ENCODE measurements at places on chromosomes 12 and 14.

DNA sequence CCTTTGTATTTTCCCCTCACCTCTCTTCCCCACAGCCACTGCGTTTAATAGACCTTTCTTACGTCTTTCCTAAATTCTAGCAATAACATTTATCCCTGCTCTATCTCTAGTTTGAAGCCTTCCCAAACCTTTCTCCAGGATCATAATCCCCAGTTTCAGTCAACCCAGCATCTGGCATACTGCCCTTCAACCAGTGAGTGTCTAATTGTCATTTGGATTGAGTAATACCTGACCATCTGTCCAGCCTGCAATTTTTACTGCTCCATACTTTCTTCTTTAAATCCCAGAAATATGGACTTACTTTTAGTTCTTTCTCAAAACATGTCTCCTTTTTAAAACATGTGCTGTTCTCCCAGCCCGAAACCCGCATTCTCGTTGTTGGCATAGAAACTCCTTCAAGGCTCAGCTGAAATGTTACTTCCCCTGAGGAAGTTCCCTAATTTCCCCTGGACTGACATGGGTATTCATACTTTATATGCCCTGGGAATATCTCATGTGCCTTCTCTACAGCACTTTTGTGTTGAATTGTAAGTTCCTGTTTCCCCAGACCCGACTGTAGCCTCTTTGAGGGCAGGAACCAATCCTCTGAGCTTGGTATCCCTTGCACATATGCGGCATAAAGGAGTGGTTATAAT is 65.1 kb upstream of the ETV6 start:
- no peak for DNase-seq

DNA sequence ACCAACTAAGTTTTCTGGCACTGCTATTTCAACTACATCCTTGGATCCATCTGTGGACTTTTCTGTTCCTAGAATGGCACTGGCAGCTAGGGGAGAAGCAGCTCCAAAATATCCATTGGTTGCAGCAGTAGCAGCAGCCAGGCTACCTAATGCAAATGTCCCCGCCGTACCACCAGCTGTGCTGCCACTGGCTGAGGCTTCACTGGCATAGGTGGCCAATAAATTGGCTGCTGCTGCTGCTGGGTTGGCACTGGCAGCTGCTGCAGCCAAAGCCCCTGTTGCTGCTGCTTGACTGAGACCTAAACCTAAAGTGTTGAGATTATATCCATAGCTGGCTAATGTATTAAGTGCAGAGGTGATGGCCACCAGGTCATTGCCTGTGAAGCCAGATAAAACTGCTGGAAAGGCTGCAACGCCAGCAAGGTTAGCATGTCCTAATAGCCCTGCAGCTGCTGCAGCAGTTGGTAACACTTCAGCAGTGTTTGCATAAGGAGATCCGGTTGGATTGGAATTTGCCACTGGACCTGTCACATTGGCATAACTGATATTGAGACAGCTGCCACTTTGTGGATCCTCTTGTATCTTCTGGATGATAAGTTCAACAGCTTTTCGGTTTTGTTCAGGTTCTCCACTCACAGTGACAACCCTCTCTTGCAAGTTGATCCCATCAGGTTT is 149.5 kb downstream of the NOVA1 start:
- no peak for DNase-seq

DNA sequence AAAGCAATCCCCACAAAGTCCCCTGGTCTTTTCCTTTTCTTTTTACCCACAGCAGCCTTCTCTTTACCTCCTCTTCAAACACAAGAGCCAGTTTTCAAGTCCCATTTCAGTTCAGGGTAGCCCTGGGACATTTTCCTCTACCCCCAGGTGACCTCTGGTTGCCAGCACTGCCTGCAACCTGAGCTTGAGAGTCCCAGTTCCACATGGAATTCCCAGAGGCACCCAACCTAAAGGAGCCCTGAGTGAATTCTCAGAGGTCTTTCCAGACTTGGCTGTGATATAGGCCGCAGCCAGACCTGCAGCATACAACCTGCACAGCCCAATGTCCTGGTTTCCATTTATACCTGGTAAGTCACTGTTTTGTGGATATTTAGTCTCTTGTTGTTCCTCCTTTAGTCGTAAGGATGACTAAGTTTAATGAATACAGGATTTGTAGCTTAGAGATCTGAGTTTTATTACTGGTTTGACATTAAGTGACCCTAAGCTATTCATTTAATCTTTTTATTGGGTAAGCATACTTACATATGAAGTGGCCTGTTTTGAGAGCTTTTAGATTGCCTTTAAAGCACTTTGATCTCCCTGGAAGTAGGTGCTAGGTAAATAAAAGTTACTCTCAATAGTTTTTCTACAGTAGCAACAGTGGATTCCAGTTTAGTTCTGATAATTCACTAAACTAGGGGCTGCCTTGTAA is 159.8 kb downstream of the TGFB3 start:
- no peak for DNase-seq

DNA sequence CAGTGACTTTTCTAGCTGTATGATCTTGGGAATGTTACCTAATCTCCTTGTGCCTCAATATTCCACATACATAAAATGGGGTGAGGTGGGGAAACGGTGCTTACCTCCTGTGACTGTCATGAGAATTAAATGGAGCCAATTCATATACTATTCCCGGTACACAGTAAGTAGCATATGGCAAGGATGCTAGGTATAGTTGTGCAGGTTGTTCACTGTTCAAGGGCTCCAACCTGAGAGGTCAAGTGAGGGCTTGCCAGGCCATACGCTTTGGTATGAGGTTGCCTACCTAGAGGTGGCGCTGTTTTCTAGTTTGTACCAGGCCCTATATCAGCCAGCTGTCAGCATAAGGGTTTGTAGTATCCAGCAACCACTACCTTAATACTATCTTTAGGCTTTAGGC is 3.6 kb upstream of the BATF start:
- no peak for DNase-seq

DNA sequence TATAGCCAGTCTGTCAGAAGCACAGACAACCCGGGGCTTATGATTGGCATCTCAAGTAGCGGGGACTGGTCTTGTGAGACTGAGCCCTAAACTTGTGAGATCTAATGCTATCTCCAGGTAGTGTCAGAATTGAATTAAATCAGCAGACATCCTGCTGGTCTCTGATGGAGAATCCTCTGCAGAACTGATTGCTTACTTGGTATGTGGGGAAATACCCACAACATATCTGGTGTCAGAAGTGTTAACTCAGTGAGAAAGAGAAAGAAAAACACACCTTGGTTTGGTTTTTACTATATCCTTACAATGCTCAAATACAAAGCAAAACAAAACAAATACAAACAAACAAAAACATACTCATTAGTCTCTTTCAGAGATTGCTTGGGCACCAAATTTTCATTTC is 10.0 kb downstream of the SEL1L start:
- DNase-seq, result no peak

DNA sequence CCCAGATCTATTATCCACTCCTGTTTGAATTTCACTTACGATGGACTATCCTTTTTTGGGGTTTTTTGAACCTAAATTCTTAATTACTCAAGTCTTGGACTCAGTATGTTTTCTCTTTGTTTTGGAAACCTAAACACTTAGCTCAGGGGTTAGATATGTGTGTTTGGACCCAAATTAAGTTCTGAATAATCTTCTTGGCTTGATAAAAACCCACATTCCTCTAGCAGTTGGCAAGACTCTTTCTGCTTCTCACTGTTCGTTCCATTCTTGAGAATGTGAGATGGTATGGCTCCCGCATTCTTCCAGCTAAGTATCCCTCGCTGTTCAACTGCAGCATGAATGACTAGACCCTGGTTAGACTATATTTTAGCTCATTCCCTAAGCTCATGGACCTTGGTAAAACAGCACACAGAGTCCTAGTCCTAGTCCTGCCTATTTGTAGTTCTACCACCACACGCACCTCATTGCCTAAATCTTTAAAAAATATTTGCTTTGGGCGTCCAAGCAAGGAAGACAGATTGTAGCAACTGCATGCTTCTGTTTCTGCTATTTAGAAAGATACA is 860.0 kb downstream of the RPS29 start:
- DNase-seq, result no peak

DNA sequence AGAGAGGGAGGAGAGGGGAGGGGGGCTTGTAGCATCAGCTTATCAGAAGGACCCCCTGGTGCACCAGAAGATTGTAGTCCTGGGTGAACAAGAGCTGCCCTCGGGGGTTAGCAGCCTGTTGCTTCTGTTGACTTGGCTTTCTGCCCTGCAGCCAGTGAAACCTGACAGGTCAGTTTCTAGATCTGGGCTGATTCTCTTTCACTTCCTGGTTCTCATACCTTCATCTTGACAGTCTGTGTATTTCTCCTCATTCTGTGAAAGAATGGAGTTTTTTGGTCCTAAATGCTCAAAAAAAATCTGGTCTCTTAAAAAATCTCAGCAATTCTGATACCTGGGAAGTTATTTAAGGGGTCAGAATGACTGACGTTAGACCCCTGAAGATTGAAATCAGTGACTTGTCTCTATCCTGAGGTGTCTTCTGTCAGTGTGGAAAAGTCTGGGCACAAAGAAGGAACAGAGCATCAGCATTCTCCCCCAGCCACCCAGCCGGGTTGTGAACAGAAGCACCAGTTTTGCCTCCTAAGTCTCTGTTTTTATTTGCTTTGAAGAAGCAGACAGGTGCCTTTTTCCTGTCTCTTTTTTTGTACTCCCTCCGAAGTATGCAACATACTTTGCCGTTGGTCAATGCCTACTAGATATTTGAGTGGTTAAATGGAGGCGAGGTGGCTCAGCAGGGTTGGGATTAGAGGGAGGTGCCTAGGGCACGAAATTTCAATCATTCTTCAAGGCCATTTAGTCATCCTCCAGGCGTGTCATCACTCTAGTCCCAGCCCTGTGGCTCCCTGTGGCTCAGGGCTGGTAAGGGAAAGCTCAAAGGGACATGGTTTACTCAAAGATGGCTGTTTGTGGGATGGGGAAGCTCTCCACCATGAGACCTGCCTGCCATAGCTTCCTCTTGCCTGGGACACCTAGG is 24.0 kb downstream of the TTC9 start:
- no peak for DNase-seq

- DNase-seq, result no peak
These were observed 118.2 kb downstream of the TSPAN9 start for GRCh38 chr12:3195337-3195736.

DNA sequence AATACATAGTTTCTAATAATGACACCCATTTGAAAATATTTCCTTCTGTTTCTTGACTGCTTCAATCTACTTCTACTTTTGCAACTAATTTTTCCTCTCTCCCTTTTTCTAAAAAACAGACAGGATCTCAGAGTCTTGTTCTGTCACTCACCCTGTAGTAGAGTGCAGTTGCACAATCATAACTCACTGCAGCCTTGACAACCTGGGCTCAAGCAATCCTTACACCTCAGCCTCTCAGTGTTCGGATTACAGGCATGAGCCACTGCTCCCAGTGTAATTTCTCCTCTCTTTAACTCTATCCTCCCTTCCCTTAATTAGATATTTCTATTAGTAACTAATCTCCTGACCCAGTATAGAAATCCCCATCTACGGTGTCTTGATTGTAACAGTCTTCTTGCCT is 45.4 kb downstream of the SENP1 start:
- DNase-seq, result no peak

DNA sequence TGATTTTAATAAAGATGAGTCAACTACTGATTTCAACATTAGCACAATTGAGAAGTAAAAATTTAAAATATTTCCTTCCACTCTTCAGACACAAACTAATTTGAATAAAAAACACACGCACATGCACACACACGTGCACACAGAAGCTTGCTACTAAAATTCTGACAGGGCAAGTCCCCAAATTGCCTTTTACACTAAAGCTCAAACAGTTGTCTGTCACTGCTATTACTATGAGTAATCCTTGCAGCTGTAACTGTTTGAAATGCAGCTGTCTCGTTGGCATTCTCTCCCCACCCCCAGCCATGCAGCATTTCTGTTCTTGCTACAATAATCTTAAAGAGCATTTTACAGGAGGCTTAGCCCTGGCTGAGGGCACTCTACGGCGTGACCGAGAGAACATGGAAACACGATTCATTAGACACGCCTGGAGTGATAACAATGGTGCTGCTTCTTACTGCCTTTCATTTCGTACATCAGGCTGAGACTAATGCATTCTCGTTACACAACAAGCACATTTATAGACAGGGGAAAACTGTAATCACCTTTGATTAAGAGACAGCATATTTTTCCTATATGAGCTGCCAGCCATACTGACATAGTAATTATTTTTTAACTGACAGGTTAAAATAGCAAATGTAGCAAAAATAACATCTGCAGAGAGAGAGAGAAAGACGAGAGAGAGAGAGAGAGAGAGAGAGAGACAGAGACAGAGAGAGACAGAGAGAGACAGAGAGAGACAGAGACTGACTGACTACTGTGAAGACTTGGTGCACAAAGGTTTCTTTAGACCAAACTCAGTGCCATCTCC is 153.8 kb downstream of the MED13L start:
- no peak for DNase-seq

GRCh38 chr12:54240971-54241588 is 38.8 kb downstream of the CBX5 start:
- DNase-seq, result no peak

- DNase-seq, result no peak
These were observed 374.2 kb downstream of the PRKD1 start for GRCh38 chr14:29553427-29553826.

DNA sequence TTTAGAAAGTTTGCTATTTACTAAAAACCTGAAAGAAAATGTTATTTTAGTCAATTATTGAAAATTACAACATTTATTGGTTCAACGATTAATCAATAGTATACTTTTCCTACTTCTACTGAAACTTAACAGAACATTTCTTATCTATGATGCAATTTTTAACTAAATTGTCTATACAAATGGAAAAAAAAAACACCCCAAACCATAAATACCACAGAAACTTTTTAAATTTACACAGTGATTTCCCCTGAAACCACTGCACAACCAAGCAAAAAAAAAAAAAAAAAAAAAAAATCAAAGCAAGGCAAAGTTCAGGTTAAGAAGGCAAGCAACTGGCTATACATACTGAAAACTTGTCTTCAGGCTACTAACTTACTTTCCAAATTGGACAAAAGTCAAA is 71.9 kb upstream of the POC1B start:
- no peak for DNase-seq

GRCh38 chr12:58504143-58504938 is 416.0 kb downstream of the LRIG3 start:
- DNase-seq, result no peak

- no peak for DNase-seq
These were observed 5.7 kb upstream of the CLEC14A start for GRCh38 chr14:38261620-38262019.

DNA sequence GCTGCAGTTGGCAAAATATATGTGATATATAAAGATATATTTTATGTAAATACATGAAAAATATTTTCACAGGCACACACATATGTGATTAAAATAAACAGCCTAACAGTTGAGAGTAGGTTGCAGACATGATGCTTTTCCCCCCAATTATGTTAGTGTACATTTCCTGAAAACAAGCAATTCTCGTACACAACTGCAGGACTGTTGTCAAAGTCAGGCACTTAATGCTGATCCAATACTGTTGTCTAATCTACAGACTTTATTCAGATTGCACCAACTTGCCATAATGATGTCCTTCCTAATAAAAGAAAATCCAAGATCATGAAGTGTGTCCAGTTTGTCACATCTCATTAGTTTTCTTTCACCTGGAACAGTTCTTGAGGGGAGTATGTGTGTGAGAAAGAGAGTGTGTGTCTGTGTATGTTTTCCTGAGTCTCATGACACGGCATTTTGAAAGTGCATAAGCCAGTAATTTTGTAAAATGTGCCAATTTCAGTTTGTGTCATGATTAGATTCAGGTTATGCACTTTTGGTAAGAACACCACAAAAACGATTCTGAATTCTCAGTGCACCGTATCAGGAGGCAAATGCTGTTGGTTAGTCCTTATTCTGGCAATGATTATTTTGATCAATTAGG is 16.5 kb upstream of the SEL1L start:
- DNase-seq, result no peak

GRCh38 chr14:33790996-33791395 is 159.9 kb downstream of the EGLN3 start:
- DNase-seq, result no peak

- DNase-seq, result no peak
These were observed 16.5 kb upstream of the LUM start for GRCh38 chr12:91127751-91128150.

All from stimulated activated CD8-positive, alpha-beta memory T cell treated with anti-CD3 and anti-CD28 coated beads, Interleukin-2, amount 100 ng/mL, for 1 hour (primary cell).